EH (cell line): ENCODE measurements at places on chromosomes 2 and 18.

DNA sequence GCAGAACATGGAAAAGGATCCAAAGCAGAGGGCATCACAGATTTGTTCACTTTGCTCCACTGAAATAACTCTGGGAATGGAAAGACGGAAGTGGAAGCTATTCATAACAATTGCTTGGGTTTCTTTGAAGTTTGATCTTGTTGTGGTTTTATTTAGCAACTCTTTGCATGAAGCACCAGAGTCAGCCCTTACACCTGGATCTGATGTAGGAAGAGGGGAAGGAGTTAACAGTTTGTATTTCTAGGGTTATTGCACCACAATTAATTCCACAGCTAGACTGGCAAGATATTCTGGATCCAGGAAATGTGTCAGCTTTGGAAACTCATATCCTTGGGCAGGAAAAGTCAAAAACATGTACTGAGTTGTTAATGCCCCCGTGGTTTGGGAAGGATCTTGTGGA is 1143.4 kb downstream of the CNTNAP5 start:
- DNase-seq, result peak; percentile 10

DNA sequence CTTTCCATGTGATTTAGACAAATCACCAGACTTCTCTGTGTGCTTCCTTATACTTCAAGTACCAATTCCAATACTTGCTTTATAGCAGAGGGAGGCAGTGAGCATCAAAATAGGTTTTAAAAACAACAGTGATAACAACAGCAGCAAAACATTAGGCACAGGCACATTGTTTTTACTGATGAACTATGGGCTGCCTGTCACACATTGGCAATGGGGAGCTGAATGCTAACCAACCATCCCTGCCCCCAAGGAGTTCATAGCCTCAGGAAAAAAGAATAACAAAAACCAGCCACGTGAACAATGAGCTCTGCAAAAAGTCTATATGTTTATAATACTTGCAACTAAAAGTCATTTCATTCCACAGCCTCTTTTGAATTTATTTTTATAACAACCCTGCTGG is 287.9 kb upstream of the TRIB2 start:
- peak; percentile 70 for DNase-seq

DNA sequence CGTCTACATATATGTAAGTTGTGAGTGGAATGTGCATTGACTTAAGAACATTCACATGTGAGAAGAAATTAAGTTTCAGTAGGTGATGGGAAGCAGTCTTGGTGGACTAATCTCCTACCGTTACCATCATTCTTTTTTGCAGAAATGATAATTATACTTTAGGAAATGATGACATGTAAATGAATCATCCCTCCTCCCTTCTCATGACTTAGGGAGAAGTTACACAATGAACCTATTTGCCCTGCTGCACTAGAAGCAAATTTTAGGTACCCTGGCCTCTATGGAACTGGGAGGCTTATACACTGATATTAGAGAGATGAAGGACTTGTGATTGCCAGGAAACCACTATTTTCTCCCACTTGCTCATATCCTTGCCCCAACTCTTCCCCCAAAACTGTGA is 214.2 kb downstream of the CALCRL start:
- no peak for DNase-seq

DNA sequence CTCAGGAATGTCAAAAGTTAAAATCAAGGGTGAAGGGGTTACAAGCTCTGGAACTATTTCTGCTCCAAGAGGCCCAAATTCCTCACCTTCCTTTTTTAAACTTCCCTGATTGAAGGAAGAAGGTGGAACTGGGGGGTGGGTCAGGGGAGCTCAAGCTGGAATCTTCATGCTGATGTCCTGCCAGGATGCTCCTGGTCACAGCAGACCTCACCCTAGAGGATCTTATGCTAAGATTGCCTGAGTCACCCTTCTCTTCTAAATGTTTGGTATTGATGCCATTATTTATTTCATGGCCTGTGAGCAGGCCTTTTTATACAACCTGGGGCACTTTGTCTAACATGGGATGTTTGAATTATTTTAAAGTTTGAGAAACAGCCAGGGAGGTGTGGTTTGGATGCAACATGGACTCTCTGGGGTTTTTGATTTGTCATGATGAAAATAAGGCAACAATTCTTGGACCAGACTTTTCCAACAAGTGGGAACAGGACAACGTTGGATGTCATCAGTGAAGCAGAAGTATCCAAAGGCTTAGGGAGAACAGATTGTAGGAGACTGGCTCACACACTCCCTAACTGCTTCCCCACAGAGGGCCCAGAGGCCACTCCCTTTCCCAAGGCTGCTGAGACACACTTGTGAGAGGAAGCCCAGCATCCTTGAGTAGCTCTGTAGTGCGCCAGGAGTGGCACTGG is 420.2 kb upstream of the MEX3C start:
- no peak for DNase-seq

DNA sequence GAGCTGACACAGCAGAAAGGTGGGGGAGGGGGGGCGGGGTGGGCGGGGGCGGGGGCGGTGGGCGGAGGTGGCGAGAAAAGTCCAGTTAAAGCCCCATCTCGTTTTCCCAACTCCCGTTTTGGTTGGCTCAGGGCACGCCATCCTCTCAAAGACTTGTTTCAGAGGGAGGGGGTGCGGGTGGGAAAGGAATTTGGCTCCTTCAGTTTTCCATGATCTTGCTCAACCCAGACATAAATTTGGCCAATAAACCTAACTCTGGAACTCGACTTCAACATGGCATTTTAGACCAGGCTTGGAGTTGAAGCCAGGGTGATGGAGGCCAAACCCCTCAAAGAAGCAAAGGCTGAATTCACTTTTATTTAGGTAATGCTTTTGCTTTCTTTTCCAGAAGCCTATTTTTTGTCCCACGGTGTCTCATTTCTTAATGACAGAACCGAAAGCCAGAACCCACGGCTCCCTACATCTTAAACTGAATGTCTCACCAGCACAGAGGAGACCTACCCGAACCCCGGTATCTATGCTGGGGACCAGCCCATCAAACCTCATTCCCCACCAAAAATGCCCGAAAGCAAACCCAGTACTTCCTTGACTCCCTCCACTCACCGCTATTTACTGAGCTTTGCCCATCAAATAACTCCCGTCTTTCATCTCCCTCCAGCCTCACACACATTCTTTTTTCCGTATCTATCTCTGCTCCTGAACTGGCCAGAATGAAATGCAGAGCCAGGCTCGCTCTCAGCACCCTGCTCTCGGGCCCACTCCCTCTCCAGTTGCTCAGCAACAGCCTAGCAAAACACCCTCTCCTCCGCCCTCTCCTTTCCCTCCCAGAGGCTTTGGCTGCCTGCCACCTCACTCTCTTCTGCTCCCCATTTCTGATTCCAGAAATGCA is 4.3 kb downstream of the IGFBP5 start:
- peak; percentile 90 for DNase-seq

GRCh38 chr2:230075988-230076631 is 7.4 kb upstream of the SLC16A14 start:
- DNase-seq, result no peak
